ENCODE measurements at places on chromosomes 4 and X.

DNA sequence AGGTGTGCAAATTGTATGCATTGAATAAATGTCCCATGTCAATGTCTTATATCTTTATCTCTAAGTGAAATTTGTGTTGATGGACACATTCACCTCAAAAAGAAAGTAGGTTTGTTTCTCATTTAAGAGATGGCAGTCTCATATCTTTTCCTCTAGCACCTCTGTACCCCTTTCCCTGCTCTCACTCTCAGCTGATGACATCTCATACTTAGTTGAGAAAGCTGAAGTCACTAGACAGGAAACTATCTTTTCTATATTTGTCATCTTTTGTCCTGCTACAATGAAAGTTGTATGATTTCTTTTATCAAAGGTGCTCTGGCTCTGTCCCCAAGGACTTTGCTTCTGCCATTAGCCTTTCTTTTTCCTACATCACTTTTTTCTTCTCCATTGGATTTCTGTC is 84.0 kb upstream of the GRPR start:
- no peak for DNase-seq

- peak; percentile 31 for DNase-seq
Measured at GRCh38 chr4:10015140-10015753, 6.0 kb downstream of the SLC2A9 start.

GRCh38 chr4:87108142-87108546 is 112.3 kb downstream of the KLHL8 start:
- DNase-seq, result no peak

DNA sequence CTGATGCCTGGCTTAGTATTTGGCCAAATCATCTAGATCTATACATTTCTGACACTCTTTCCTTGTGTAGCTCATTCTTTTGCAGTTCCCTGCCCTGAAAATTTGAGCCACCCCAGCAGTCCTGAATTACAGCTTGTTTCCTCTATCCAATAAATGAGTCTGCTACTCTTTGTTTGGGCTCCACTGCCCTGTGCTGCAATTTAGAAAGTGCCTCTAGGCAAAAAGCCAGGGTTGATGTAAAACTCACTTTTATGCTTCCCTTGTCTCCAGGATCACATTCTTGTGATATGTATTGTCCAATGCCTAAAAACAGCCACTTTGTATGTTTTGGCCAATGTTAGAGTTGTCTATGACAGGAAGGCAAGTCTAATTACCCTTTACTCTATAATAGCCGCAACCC is 101.7 kb upstream of the MAP3K15 start:
- no peak for DNase-seq

- no peak for DNase-seq
Measured at GRCh38 chrX:153646620-153647373, at the start of gene DUSP9. DUSP9 (plus strand) TSS chrX:153647203; CDS start chrX:153647954, 751 bp downstream.

DNA sequence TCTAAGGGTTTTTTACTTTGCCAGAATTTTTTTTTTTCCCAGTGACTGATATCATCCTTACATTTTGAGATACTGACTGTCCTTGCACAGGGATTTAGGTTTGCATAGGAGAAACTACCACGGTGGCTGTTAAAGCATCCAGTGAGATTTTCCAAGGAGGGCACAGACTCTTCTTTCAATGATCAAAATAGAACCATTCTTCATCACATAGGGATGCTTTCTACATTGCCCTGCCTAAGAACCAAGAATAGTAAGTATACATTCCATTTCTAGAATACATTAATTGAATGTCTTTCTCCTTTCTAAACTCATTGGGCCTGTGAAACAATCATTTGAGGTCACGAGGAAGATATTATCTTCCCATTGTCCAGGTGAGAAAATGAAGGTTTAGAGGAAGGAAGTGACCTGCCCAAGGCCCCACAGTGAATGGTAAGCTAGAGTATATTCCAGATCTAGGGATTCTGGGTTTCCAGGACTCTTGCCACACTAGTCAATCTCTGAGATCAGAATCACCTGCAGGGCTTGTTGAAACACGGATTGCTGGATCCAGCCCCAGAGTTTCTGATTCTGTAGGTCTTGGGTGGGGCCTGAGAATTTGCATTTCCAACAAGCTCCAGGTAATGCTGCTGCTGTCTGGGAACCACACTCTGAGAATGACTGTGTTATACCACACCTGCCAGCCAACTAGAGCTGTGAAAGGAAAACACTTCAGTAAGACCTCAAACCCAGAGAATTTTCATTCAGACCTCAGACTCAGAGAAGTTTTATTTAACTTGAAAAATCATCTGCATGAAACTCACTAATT is 17.7 kb upstream of the TMEM154 start:
- DNase-seq, result no peak

DNA sequence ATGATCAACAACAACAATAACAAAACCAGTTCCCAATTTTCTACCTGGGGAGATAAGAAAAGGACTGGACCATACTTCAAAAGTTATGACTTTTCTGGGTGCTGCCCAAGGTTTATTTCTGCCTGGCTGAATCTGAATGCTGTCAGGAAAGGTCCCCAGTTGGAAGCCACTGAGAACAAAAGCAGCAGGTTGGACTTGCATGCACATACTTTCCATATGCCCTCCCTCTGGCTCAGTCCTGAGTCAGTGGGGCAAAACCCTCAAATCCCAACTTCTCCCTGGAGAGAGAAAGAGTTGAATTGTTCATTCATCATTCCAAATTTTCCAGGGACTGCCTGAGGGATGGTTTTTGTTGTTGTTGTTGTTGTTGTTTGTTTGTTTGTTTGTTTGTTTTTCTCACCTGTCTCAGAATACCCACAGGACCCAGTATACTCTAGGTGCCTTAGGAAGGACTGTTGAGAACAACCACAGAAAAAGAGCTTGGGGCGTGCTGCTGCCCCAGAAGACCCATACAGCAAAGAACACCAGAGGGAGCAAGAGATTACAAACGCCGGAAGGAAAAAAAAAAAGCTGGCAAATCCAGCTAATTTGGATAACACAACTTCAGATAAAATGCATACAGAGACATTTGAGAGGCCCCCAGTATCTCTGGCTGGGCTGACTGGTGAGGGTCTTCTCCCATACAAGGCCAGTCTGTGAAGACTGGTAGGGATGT is 138.9 kb upstream of the INPP4B start:
- DNase-seq, result no peak

GRCh38 chr4:183295711-183296110 is 24.4 kb downstream of the CLDN22 start:
- no peak for DNase-seq

- DNase-seq, result no peak
Measured at GRCh38 chr4:64784125-64784524, 374.9 kb upstream of the TECRL start.

DNA sequence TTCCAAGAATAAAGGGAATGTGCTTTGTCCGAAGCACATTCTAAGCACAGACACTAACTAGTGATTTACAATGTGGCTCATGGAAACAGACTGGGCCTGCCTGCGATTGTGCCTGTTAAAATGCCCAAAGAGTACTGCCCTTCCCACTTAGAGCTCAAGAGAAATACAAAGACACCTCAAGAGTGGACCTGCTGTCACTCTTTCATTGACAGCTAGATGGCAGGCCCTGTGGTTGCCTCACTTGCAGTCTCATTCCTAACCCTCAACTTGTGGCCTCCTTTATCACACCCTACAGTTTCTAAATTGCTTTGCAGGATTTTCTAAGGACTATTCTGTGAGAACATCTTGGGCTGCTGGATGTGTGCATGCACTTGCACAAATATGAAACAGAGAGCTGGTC is 331.0 kb upstream of the EMCN start:
- no peak for DNase-seq

- peak; percentile 29 for DNase-seq
Measured at GRCh38 chrX:153507484-153508178, 9.8 kb upstream of the ATP2B3 start.

All from NK-92 treated with Interleukin-12 subunit alpha and Interleukin-12 subunit beta, amount 100 ng/mL, for 24 hours (cell line).